Activated T-helper 1 cell treated with anti-CD3 and anti-CD28 coated beads, Interleukin-12 subunit alpha, Interleukin-12 subunit beta, Interleukin-2, Interleukin-4 antibody, amounts not matched to agents 30 ng/mL and 10 ng/mL and 1 ng/mL, durations not matched to agents 14 hours and 24 hours and 36 hours (primary cell): ENCODE measurements at places on chromosomes 11 and 22. TPM values are rescaled to one million over a fixed set of nuclear protein-coding genes. Genes with fewer than 3 reads are reported as not detected.

The OR2AT4 gene
- total RNA-seq: not detected in 2 replicates

DNA sequence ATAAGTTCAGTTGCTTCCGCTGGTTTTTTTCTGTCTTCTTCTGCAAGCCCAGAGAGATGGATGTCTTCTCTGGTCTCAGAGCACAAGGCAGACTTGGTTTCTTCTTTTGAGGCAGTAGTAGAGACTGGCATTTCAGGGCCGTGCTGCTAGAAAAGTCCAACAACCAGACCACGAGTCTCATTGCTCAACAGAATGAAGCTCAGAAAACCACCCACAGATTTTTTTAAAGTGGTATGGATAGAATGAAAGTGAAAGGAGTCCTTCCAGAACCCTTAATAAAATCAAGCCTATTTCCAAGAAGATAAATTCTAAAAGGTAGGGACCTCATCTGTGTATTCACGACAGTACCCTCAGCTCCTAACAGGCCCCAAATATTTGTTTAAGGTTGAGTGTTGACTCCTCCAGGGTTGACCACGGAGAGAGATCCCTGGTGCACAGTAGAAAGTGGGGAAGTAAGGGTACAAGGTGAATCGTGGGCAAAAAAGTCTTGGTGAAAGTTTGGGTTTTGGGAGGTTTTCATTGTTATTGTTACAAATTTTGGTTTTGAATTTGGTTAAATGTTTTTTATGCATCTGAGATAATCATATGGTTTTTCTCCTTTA, 43.6 kb upstream of the DDX6 start:
- H3K4me1 ChIP-seq: peaks cover 20% of the 10 kb centered on the region
- H3K4me3 ChIP-seq: no peak overlapping the region
- no peak for DNase-seq
- no peaks in the 10 kb centered on the region for H3K27me3 ChIP-seq
- H3K27ac ChIP-seq: peak overlapping the region; percentile 3
- no peaks in the 10 kb centered on the region for H3K36me3 ChIP-seq

DNA sequence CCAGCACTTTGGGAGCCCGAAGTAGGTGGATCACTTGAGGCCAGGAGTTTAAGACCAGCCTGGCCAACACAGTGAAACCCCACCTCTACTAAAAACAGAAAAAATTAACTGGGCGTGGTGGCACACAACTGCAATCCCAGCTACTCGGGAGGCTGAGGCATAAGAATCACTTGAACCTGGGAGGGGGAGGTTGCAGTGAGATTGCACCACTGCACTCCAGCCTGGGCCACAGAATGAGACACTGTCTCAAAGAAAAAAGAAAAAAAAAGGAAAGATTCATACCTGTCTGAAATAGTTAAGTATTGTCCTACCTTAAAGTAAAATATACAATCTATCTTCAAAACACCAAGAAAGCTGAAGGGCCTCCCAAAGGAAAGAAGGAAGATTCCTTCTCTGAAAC, 20.1 kb downstream of the RBFOX2 start:
- H3K27ac ChIP-seq: no peak overlapping the region
- no peaks in the 10 kb centered on the region for H3K36me3 ChIP-seq
- DNase-seq: no peak
- H3K4me1 ChIP-seq: no peaks in the 10 kb centered on the region
- no peak overlapping the region for H3K4me3 ChIP-seq

- no peak overlapping the region for H3K4me3 ChIP-seq
- no peaks in the 10 kb centered on the region for H3K27me3 ChIP-seq
- no peaks in the 10 kb centered on the region for H3K36me3 ChIP-seq
- no peak overlapping the region for H3K27ac ChIP-seq
- no peak for DNase-seq
These were observed 659.4 kb downstream of the TBC1D22A start for GRCh38 chr22:47421846-47422245.

DNA sequence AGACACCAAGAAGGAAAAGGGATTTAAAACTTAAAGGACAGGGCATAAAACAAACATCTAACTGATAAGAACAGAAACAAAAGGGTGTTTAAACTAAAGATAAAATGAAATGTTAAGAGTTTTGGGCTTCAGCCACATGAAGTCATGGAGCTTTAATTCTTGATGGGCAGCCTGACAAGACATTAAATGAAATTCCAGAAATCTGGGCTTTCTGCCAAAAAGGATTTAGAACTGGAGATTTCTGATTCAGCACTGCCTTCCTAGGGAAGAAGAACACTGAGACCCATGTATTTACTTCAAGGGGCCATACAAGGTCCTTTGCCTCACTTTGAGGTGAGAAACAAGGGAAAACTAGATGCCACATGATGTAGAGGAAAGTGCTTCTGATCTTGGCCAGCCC, 355.9 kb upstream of the RAG2 start:
- no peak overlapping the region for H3K4me3 ChIP-seq
- no peaks in the 10 kb centered on the region for H3K36me3 ChIP-seq
- DNase-seq: no peak
- no peaks in the 10 kb centered on the region for H3K4me1 ChIP-seq

- DNase-seq: no peak
- no peak overlapping the region for H3K4me3 ChIP-seq
- H3K27ac ChIP-seq: no peak overlapping the region
- peaks cover 40% of the 10 kb centered on the region for H3K36me3 ChIP-seq
- H3K4me1 ChIP-seq: no peaks in the 10 kb centered on the region
- H3K27me3 ChIP-seq: no peaks in the 10 kb centered on the region
These were observed 33.5 kb upstream of the RASL10A start for GRCh38 chr22:29348956-29349355.
